ENCODE measurements at places on chromosomes 4 and X. TPM values are rescaled to one million over a fixed set of nuclear protein-coding genes. Genes with fewer than 3 reads are reported as not detected.

Gene GUCY1B1
- 0.59 TPM for total RNA-seq

Gene CT47A1
- total RNA-seq: not detected

Gene RASSF6
- 0.22 TPM for total RNA-seq

Gene P2RY8
- not detected for total RNA-seq

Gene SLC6A14
- not detected for total RNA-seq

Measured in H9 (cell line).